ENCODE measurements at places on chromosomes 6 and 20.

- no peak for DNase-seq
Measured at GRCh38 chr6:62519574-62519973, 233.5 kb upstream of the KHDRBS2 start.

- no peak for DNase-seq
Measured at GRCh38 chr6:147509891-147510290, 1.4 kb downstream of the SAMD5 start.

GRCh38 chr20:35618263-35619131, 2.9 kb downstream of the SPAG4 start:
- no peak for DNase-seq

GRCh38 chr6:30260036-30260504, 46.9 kb upstream of the TRIM26 start:
- no peak for DNase-seq

DNA sequence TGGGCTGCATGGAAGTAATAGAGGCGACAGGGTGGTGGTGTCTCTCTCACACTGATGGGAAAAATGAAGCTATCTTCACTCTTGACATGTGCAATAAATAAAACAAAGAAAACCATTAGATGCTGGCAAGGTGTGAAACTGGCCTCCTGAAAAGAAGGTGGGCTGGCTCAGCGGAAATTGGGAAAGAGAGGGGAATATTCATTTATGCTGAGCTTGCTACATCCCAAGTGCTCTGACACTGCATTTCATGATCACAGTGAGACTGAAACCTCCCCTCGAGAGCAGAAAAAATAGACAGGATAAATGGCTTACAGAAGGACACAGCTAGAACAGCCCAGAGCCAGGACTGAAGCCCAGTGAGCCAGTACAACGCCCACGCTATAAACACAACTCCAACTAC, 112.1 kb upstream of the SMLR1 start:
- no peak for DNase-seq

DNA sequence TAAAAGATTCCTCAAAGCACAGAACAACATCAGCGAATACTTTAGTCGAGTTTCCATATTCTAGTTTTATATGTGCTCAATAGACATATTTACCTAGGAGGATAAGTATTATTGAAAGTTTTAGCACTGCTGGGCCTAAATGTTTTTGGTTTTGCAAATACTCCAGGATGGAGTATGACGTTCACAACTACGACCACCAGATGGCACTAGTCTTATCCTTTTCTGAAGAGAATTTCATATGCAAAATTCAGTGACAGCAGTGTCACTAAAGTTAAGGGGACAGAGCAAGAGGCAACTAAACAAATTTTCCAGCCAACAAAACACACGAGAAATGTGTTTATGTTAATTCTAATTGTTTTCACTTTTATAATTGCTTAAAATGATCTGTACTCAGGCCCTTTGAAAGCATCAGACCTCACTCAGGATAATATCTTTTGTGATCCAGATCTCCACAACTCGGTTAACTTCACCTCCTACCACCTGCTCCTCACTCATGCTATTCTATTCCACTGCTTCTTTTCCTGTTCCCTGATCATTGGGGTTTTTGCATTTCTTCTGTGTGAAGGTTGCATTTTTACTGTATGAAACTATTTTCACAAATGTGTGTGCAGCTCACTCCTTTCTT, 220.8 kb downstream of the TRDN start:
- no peak for DNase-seq

DNA sequence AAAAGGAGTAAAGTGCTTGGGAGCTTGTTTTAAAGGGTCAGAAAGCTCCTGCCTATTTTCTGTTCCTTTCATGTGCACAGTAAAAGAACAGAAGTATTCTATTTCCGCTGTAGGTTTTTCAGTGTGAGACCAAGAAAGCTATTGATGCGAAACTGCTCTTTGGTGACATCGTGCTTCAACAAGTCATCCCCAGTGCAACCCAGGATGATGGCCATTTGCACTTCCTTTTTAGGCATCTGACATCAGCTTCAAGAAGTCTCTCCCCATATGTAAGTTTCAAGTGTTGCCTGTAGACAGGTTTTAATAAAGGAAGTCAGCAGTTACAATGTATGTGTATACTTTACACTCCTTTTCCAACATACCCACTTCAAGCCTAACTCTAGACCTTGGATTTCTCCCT, 131.6 kb downstream of the RFX6 start:
- DNase-seq: no peak

DNA sequence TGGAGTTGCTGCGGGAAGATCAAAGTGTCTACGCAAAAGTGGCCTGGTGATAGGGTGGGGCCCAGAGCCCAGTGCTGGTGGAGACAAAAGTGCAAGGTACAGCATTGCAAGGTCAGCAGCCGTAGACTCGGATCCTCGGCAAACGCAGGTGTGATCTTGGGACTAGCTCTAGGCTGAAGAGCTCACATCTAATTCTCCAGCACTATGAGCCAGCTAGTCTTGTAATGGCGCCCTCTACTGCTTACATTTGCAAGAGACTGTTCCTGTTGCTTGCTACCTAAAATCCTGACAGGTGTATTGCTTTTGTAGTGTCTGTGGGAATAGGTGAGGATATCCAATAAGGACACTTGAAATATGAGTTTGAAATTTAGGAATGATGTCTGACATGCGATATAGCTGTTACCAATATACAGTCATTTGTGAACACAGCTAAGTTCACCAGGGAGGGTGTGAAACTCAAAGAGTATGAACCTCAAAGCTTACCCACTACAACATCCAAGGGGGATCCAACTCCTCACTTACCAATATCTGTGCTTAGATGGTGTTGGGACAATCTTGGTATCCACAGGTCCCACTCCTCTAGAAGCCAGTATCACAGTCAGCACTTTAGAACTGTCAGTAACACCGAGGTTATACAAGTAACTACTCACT, 58.4 kb downstream of the PDE7B start:
- DNase-seq: peak; percentile 17

GRCh38 chr20:20847814-20848213, 135.4 kb upstream of the RALGAPA2 start:
- DNase-seq: no peak

GRCh38 chr20:50246367-50247195, 56.0 kb downstream of the CEBPB start:
- DNase-seq: no peak

DNA sequence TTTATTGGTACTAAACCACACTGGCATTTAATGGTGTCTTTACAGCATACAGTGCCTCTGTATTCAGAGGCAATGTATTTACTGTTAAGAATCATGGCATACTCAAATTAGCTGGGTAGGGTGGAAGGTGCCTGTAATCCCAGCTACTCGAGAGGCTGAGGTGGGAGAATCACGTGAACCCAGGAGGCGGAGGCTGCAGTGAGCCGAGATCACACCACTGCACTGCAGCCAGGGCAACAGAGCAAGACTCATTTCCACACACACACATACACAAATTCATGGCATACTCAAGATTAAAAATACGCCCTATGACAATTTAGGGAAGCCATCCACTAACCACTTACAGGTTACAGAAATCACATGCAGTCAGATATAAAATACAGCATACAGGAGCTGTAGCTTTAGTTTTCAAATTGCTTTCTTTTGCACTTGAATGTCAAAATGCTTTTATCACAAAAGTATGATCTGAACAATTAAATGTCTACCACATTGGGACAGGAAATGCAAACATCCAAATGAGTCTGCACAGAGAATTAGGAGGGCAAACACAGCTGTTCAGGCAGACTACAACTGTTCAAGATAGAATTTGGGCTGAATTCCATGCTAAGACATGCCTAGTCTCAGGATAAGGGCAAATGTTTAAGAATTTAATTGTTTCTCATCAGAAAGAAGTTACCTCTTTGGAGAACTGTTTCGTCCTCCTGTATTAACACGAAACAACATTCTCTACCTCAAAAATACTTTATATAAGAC, 36.4 kb downstream of the CSNK2A1 start:
- DNase-seq: no peak

DNA sequence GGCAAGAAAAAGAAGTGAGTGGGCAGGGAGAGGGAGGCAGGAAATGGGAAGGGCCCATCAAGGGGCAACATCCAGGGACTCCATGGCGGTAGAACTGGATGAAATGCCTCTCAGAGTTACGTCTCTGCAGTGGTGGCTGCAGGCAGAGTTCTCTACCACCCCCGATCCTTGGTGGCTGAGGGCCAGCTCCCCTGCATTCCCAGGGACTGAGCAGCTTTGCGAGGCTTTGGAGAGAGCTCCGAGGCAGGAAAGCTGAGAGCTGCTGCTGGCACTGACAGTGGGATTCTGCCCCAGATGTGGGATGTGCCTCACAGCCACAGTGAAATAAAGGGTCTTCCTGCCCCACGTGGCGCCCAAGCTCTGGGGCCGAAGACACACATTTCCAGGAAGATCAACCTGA, 236.6 kb downstream of the SLC24A3 start:
- DNase-seq: no peak

GRCh38 chr6:85250586-85251220, 199.2 kb upstream of the NT5E start:
- DNase-seq: no peak

DNA sequence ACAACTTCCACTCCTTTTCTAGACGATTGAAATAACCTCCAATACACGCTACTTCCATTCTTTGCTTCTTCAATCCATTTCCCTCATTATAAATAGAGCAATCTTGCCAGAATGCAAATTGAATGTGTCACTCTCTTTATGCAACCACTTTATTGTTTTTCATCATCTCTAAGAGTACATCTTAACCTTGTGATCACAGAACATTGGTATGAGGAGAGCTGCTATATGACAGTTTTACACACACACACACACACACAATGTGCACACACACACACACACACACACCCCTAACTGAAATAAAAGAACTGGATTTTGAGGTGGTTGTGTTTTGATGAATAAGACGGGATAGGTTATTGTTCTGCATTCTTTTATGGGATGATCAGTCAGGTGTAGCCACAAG, 187.0 kb downstream of the HDGFL1 start:
- no peak for DNase-seq

GRCh38 chr6:39806278-39806677, 14.1 kb downstream of the DAAM2 start:
- no peak for DNase-seq

DNA sequence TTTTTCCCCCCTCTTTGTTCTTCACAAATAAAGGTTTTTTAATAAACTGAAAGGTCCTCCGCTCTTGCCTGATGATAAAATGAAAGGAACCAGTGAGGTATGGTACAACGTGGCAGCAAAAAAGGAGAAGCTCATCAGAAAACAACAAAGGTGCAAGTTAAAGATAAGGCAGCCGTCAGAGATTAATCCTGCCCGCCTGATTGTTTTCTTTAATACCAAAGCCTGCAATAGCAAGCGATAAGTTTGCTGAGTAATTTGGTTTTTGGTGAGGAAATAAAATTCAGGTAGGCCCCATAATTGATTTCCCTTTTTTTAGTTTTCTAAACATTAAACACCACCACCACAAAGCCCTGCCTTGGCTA, 177.9 kb downstream of the MBOAT1 start:
- DNase-seq: no peak

GRCh38 chr6:63793465-63794137, 158.0 kb downstream of the PHF3 start:
- no peak for DNase-seq

DNA sequence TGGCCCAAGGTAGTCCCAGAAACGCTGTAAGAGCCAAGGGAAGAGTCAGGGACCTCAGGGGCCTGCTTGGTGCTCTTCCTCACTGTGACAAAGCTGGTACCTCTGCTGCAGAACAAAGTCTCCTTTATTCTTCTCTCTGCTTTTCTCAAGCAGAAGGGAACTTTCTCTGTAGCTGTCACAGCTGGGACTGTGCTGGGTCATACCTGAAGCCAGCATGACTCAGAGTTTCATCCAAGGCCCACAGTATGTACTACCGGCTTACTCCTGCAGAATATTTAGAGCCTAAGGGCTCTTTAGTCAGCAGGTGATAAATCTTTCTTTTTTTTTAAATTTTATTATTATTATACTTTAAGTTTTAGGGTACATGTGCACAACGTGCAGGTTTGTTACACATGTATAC, 183.2 kb downstream of the TINAG start:
- no peak for DNase-seq

DNA sequence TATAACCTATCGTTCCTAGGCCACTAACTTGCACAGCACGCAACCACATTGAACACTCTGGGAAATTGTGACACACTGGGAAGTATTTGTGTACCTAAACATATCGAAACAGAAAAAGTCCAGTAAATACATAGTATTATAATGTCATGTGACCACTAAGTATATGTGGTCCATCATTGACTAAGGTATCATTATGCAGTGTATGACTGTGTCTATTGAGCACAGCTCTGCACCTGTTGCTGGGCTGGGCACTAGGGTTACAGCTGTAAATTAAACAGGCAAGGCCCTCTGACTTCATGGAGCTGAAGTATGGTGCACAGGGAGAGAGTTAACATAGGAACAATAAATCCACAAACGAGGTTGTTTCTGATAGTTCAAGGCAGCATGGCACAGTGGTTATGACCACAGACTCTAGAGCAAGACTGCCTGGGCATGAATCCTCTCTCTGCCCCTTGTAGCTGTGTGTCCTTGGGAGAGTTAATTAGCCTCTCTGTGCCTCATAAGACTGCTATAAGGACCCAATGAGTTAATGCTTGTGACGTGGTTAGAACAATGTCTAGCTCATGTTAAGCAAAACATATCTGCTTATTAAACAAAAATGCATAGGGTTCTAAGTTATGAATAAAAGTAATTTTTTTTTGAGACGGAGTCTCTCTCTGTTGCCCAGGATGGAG, 10.6 kb downstream of the BCAS1 start:
- no peak for DNase-seq

- no peak for DNase-seq
Measured at GRCh38 chr20:12715991-12716680, 292.6 kb upstream of the SPTLC3 start.

DNA sequence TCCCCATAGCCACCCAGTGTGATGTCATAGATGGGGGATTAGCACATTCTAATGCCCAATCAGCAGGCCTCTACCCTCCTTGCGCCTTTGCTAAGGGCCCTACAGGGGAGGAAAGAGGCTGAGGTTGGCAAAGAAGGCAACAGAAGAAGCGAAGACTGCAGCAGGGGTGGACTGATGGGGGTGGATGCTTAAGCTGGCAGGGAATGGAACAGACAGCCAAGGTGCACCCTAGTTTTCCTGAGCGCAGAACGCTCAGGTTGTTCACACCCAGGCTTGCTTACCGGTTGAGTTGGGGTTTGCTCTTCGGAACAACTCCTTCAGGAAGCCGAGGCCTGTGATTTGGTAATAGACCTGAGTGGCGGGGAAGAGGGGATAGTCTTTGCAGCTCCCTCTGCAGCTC, 12.7 kb downstream of the MRPS18A start:
- no peak for DNase-seq
